Activated T-cell treated with anti-CD3 and anti-CD28 coated beads, Interleukin-2, amount 50 U/mL, for 1 hour (primary cell): ENCODE measurements at places on chromosomes 7 and 10.

GRCh38 chr10:58063861-58064480, 203.7 kb downstream of the IPMK start:
- no peak for DNase-seq

GRCh38 chr10:15255961-15256360, 87.5 kb upstream of the NMT2 start:
- no peak for DNase-seq

- DNase-seq, result no peak
These were observed 4.1 kb downstream of the OR2F1 start for GRCh38 chr7:143958781-143959180.

GRCh38 chr10:114548662-114549061, 109.4 kb downstream of the ABLIM1 start:
- no peak for DNase-seq

DNA sequence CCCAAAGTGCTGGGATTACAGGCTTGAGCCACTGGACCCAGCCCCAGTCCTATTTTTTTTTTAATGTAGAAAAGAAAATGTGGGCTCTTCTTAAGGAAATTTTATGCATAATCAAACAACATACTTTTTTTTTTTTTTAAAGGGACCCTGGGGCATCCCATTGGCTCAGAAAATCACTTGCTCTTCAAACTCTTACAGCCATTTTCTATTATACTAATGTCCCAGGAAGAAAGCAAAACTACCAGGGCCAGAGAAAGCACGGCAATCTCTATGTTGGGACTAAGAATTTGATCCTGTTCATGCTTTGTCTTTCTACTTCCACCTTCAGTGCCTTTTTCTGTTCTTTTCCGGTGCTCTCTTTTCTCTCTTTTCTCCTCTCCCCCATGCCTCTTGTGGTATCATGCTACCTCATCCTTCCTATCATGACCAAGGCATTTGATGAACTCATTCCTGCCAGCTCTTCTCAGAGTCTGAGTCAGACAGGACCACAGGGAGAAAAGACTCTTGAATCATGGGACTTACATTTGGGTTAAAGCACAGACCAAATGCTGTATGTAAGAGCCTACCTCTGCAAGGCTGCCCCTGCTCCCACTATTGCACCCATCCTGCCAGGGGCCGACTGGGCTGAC, 76.4 kb upstream of the CCNY start:
- DNase-seq, result no peak

DNA sequence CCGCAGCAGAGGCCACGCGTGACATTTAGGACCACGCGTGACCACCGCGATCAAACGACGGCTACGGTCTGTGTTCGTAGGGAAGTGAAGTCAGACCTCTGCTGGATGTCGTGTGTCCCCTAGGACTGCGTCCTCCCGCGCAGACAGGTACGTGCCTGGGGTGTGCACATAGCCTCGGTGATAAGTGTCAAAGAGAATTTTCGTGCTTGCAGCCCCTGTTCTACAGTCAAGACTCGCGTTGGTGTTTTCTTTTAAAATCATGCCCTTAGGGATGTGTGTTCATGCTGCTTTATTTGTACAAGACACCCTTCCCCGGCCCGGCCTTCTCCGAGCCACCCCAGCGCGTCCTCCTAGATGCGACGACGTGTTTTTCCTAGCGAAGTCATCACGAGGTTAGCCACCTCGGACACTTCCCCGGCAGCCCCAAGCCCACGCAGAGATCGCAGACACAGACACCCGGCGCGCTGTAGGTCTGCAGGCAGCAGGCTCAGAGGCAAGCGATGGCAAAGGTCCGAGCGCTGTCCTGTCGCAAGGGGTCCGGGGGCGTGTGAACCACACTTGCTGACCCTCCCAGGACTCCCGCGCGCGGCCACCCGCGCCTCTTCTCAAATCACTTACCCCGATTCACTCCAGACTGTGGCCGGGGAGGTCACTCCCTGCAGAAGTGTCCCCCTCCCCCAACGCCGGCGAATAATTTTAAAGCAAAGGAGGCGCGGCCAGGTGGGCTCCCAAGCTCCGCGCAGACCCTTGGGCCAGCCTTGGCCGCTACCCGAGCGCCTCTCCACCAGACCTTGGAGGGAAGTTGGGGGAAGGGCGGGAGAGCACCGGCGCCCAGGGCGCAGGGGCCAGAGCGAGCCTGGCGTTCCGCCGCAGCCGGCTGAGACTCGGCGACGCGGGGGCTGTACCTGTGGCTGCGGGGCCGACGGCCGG, 552 bp downstream of the MKX start:
- peak; percentile 47 for DNase-seq

DNA sequence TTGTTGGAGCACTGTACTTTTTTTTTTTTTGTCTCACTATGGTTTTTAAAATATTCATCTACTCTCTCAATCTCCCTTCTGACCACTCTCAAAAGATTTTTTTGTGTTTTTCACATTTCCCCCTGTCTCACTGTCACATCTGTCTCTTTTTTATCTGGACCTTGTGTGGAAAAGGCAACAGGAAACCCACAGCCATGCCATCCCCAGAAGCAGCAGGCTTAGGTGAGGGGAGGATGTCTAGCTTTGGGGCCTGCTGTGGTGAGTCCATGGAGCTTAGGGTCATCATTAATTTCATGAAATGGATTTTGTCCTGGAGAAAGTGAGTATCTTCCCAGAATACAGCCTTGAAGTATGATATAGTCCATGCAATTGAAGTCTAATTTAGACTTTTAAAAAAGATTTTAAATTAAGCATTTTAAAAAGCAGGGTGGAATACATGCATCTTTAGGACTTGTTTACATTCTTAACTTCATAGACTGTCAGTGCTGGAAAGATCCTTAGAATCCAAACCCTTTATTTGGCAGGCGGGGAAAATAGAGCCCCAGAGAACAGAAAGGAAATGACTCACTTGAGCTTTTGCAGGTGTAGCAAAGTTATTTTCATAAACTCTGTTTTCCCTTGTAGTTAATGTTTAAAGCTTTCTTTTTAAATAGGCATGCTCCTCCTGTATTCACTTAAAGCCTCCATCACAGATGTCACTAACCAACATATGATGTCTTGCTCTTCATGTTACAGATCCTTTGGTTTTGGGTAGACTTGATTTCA, 25.1 kb downstream of the MINDY4 start:
- DNase-seq, result no peak
